ENCODE measurements at places on chromosomes 3 and 15. TPM values are rescaled to one million over a fixed set of nuclear protein-coding genes. Genes with fewer than 3 reads are reported as not detected.

- H3K4me3 ChIP-seq, result no peak overlapping the region
- H3K36me3 ChIP-seq, result peaks cover 28% of the 10 kb centered on the region
- no peaks in the 10 kb centered on the region for H3K27me3 ChIP-seq
- no peak for DNase-seq
- H3K4me1 ChIP-seq, result no peaks in the 10 kb centered on the region
- H3K27ac ChIP-seq, result no peak overlapping the region
Measured at GRCh38 chr15:82832601-82833361, 23.4 kb downstream of the WHAMM start.

TMEM40 gene
- 1.9 TPM for total RNA-seq

- H3K27me3 ChIP-seq, result no peaks in the 10 kb centered on the region
- H3K4me3 ChIP-seq, result no peak overlapping the region
- no peak for DNase-seq
- H3K4me1 ChIP-seq, result no peaks in the 10 kb centered on the region
- H3K27ac ChIP-seq, result no peak overlapping the region
- no peaks in the 10 kb centered on the region for H3K36me3 ChIP-seq
Measured at GRCh38 chr3:160395297-160395696, 3.7 kb downstream of the IFT80 start.

SPTBN5 gene
- total RNA-seq, result 2.2 TPM

GRCh38 chr3:122392868-122393844, 9.2 kb downstream of the FAM162A start:
- H3K4me1 ChIP-seq, result no peaks in the 10 kb centered on the region
- DNase-seq, result no peak
- no peaks in the 10 kb centered on the region for H3K36me3 ChIP-seq

ISL2 gene
- 0.77 TPM for total RNA-seq

GRCh38 chr3:43400781-43401730, 114.7 kb downstream of the SNRK start:
- no peak overlapping the region for H3K4me3 ChIP-seq
- no peaks in the 10 kb centered on the region for H3K36me3 ChIP-seq
- no peaks in the 10 kb centered on the region for H3K4me1 ChIP-seq
- no peak for DNase-seq
- no peak overlapping the region for H3K27ac ChIP-seq

DNA sequence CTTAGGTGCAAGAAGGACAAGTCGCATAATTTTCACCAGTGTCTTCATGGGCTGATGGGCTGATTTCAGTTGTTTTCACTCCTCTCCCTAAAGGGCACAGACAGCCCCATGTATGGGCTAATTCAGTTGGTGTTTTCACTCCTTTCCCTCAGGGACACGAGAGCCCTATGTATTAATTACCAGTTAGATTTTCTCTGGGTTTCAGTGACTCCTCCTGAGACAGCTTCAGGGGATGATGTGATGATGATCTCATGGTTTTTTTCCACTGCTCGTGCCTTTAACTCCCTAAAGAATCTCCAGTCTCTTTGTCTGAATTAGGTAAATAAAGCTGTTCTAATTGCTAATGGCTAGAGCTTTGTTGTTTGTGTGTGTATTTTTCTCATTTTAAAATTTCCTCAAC, 9.9 kb downstream of the RAMAC start:
- DNase-seq, result no peak
- H3K4me1 ChIP-seq, result peaks cover 7% of the 10 kb centered on the region
- no peaks in the 10 kb centered on the region for H3K36me3 ChIP-seq
- H3K27me3 ChIP-seq, result no peaks in the 10 kb centered on the region
- no peak overlapping the region for H3K4me3 ChIP-seq

EPB42 gene
- 1.4 TPM for total RNA-seq
